ENCODE measurements at places on chromosomes 11 and 22.

- DNase-seq = no peak
Observed at GRCh38 chr22:29814003-29814402, 24.1 kb downstream of the ASCC2 start.

DNA sequence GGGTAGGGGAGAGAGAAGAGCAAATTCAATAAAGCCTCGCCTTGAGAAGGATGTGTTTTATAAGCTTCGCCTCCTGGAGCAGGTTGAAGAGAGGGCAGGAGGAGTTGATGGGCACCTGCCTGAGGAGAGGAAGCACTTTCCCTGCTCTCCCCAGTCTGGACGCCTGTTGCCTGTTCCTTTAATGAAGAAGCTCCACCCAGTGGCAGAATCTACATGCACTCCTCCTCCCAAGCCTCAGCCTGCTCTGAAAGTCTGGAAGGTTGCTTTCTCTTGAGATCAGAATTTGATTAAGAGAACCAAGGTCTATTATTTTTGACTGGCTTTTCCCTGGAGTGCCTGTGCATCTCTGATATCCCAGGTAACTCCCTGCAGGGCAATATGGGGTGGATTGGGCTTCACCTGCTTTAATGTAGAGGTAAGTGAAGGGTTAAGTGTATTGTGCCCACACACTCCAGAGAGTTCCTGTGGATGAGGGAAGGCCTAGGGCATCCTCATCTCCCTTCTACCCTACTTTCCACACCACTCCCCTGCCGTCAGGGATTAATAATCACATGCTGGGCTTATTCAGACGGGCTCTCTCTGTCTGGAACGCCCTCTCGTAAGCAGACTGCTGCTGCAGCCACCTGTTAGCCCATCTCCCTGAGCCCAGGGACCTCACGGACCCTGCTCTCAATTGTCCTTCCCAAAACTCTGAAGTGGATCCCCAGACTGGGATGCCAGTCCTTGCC lies 22.3 kb downstream of the NTM start:
- no peak for DNase-seq

GRCh38 chr11:83033972-83034672 lies 37.6 kb downstream of the RAB30 start:
- no peak for DNase-seq

DNA sequence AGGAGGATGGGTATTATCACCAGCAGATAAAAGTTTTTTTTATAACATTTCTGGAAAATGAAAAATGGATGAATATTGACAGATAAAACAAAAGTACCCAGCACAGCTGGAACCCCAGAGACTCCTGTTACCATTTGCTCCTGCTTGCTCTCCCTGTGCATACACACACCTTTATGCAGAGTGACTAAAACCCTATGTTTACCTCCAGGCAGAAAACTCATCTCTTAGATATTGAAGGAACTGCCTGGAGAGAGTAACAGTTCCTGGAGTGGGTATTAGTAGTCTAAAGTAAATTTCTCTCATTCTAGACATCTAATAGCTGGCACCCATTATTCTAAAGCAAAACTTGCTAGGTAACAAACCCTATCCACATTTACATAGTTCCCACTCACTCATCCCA lies 38.0 kb downstream of the CYP2R1 start:
- no peak for DNase-seq

DNA sequence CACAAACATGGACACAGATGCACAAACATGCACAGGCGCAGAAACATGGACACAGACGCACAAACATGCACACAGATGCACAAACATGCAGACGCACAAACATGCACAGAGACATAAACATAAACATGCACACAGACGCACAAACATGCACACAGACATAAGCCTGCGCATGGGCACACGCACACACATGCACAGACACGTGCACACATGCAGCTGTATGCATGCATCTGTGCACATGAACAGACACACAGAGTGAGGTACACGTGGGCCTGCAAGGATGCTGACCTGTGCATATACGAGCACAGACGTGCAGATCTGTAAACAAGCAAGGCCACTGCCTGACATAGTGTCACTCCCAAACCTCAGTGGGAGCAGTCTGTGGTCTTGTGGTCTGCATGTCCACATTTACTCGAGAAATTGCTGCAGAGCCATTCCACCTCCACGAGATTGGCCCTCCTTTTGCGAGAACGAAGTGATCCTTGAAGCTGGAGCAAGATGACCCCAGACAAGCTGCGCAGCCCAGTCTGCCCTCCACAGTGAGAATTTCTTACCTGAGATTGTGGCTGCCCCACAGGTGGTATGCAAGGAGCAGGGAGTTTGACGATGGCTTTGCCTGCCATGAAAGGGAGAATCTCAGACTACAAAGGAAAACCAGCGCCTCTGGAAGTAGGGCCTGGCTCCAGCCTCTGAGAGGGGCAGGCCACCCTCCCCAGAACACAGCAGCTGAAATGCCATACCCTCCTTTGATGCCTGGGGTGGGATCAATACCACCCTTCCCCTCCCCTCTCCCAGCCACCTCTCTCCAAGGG lies 299.9 kb downstream of the BRD1 start:
- DNase-seq = no peak

GRCh38 chr22:46946383-46946962 lies 184.0 kb downstream of the TBC1D22A start:
- DNase-seq = no peak

- no peak for DNase-seq
Observed at GRCh38 chr22:44839061-44839460, 86.7 kb downstream of the ARHGAP8 start.

DNA sequence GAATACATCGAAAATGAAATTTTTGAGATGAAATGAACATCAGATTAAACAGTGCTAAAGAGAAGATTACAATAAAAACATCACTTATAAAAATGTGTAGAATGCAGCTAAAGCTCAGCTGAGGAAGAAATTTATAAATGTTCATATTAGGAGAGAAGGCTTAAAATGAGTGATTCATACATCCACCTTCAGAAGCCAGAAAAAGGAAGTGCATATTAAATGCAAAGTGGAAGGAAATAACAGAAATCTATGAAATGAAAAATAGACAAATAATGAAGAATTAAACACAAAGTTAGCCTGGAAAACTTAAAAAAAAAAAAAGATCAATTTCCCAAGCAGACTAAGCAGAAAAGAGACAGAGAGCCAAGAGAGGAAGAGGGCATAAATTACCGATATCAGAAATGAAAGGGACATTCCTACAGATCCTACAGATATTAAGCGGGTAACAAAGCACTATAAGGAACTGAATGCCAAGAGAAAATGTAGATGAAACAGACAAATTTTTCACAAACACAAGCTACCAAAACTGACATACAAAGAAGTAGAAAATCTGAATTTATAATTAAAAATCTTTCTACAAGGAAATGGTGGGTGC lies 7.2 kb upstream of the MOB2 start:
- no peak for DNase-seq

GRCh38 chr11:20274031-20274430 lies 89.5 kb upstream of the HTATIP2 start:
- DNase-seq = no peak

- no peak for DNase-seq
Observed at GRCh38 chr11:127925475-127925874, 661.9 kb downstream of the ETS1 start.

GRCh38 chr22:32728291-32728690 lies 73.2 kb upstream of the TIMP3 start:
- DNase-seq = no peak

DNA sequence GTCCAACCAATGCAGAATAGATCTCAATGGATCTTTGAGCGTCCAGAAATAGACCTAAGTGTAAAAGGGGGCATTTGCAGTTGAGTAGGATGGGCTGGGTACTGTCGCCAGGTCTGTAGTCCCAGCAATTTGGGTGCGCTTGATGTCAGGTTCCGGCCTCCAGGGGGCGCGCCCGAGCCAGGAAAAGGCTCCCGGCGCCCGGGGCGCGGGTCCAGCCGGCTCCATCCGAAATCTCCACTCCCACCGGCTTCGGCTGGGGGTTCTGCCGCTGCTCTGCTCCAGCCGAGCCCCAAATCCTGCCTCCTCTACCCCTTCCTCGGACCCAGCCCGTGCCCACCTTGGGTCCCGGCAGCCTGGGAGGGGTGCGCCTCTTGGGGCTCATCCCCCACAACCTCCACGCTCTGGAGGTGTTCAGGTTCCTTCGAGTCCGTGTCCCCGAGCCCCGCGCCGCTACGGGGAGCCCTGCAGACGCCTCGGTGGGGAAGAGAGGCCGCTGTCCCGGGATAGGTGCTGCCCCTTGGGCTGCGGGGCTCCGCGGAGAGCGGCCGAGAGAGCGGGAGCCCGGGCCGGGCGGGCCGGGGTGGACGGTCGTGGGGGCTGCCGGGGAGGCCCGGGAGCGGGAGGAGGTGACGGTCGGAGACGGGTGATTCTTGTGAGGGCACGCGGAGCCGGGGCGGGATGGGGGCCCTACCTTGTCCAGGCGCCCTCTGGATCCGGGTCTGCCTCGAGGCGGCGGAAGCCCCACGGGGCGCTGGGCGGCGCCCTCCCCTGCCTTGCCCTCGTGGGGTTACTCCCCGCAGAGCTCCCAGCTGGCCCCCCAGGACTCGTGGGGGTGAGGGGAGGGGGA lies 13.0 kb upstream of the CYB5R3 start:
- DNase-seq = peak; percentile 71

GRCh38 chr11:79807506-79807905 lies 366.7 kb upstream of the TENM4 start:
- no peak for DNase-seq

GRCh38 chr11:69941546-69942332 lies 122.5 kb upstream of the FGF3 start:
- DNase-seq = no peak

GRCh38 chr11:47104261-47104950 lies 72.3 kb downstream of the ARFGAP2 start:
- DNase-seq = no peak

- DNase-seq = no peak
Observed at GRCh38 chr11:57399972-57400578, 9.6 kb upstream of the PRG2 start.

GRCh38 chr11:128796270-128796669 lies 70.8 kb downstream of the KCNJ1 start:
- DNase-seq = no peak

DNA sequence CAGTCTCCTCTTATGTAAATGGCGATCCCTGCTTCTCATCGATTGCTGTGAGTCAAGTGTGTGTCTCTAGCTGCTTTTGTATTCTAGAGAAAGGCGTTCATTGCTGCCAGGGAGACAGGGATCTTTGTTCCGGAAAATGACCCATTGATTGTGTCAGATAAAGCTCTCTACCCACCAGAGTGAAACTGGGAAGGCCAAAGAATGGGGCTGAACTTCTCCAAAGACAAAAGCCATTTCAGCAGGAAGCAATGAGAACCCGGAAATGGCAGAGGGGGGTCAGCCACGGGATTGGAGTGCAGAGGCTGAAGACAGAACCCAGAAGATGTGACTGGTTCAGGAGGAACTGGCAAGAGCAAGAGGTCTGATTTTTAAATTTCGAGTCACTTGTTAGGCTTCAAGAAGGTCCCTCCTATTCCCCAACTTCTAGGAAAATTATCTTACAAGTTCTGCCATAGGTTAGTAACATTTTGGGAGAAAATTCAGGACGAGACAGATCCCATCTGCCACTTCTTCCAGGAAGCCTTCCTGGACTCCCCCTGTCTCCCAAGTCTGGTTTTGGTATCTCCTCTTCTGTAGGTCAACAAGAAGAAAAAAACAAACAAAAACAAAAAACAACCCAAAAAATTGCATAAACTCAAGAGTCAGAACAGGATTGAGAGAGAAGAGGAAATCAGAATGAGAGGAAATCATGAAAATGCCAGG lies 110.6 kb downstream of the NECTIN1 start:
- DNase-seq = no peak

DNA sequence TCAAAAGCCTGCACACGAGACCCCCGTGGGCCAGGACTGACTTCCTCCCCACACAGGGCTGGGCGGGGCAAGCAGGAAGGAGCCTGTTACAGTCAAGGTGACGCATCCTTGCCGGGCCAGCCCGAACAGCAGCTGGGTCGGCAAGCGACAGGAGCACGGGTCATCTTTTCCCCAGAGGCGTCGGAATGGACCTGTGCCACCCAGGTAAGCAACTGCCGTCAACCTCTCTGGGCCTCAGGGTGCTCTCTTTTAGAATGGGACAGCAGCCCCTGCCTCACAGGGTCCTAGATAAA lies at the start of gene CYTH4:
Gene CYTH4 (plus strand): TSS at position 124 of the 293 bp plus-strand sequence. CDS start 62 bp downstream, at position 186.
- DNase-seq = peak; percentile 75

DNA sequence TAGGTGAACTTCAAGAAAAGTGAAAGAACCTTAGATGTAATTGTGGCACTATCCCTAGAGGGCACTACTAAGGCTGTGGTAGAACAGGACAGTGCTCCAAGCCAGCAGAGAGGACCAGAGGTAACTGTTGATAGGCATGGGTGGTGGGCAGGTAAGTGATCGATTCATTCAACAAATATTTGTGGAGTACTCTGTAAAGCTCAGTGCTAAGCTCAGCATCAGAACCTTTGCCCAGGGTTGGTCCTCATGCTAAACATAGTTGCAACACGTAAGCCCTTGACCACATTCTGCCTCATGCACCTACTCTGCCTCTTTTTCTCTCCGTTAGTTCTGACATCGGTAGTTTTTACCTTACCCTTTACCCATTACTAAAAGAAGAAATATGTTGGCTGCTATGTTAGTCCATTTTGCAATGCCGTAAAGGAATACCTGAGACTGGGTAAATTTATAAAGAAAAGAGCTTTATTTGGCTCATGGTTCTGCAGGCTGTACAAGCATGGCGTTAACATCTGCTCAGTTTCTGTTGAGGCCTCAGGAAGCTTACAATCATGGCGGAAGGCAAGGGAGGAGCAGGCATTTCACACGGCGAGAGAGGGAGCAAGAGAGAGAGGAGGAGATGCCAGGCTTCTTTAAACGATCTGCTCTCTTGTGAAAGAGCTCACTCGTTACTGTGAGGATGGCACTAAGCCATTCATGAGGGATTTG lies 18.4 kb upstream of the NNMT start:
- no peak for DNase-seq

GRCh38 chr11:12019337-12019736 lies 10.9 kb upstream of the DKK3 start:
- no peak for DNase-seq

Measured in activated gamma-delta T cell treated with anti-CD3 and anti-CD28 coated beads, Interleukin-2, amount 50 U/mL, for 16 hours (primary cell).